ENCODE measurements at places on chromosomes 1 and 21.

DNA sequence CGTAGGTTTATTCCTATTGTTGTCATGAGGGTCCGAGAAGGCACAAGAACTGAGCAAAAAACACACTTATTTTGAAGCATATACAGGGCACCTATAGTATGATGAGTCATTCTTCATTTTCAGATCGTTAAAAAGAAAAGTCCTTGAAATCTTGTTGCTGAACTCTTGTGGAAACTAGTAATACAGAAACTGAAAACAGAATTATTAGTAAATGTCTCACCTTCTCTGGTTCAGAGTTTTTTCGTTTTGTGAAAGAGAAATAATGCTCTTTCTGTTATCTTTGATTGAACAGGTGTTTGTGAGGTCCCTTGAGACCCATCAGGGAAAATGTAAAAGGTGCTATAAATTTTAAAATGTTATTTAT lies 102.0 kb upstream of the COA6 start:
- DNase-seq = no peak

- DNase-seq = no peak
Observed at GRCh38 chr1:19705464-19705863, 40.8 kb downstream of the HTR6 start.

- DNase-seq = no peak
Observed at GRCh38 chr1:47711184-47711847, 273.5 kb downstream of the FOXD2 start.

GRCh38 chr21:42127164-42128150 lies 56.3 kb downstream of the UMODL1 start:
- no peak for DNase-seq

DNA sequence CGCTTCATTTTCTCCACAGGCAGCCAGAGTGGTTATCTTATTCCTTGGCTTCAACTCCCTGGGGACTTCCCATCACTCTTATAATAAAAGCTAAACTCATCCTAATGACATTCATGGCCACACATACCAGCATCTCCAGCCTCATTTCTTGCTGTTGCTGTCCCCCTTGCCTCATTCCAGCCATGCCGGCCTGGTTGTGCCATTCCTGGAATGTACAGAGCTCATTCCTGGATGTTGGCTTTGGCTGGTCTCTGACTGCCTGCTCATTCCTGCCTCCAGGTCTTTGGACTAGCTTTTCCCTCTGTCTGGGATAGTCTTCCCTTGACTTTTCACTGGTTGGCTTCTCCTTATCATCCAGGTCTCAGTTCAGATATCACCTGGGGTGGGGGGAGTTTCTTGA lies 2.4 kb upstream of the PEF1 start:
- DNase-seq = peak; percentile 56

- DNase-seq = no peak
Observed at GRCh38 chr21:35025206-35026152, 23.6 kb downstream of the RUNX1 start.

- DNase-seq = no peak
Observed at GRCh38 chr21:34835526-34835925, 166.7 kb downstream of the CLIC6 start.

- no peak for DNase-seq
Observed at GRCh38 chr1:156471496-156472490, 28.8 kb downstream of the MEF2D start.

DNA sequence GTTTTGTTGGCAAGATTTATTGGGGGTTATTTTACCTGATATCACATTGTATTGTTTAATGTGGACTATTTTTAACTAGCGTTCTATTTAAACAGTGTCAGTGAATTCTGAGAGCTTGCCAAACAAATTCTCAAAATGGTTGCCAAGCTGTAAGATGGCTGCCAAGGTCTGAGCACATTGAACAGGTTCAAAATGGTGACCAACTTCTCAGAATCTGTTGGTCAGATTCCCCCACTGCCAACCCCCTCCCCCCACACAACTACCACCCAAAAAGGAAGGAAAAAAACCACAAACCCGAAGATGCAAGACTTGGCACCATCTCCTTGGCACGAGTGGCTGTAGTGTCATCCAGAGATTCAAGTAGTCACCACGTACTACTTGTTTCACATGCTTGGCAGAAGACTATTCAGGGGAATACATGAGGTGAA lies 159.1 kb downstream of the NFIA start:
- DNase-seq = no peak

GRCh38 chr1:61462628-61463027 lies 262.3 kb downstream of the TM2D1 start:
- DNase-seq = no peak

- DNase-seq = peak; percentile 56
Observed at GRCh38 chr1:37476460-37477197, 2.2 kb downstream of the ZC3H12A start.

- DNase-seq = peak; percentile 43
Observed at GRCh38 chr1:226608699-226609505, 60.3 kb downstream of the STUM start.

GRCh38 chr21:26136671-26137070 lies 33.9 kb downstream of the APP start:
- no peak for DNase-seq

DNA sequence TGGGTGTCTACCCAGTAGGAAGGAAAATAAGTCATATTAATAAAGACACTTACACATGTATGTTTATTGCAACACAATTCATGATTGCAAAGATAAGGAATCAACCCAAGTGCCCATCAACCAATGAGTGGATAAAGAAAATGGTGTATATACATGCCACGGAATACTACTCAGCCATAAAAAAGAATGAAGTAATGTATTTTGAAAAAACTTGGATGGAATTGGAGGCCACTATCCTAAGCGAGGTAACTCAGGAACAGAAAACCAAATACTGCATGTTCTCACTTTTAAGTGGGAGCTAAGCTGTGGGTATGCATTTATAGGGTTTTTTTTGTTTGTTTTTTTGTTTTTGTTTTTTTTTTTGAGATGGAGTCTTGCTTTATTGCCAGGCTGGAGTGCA lies 49.1 kb downstream of the VANGL2 start:
- DNase-seq = no peak

GRCh38 chr1:220224033-220224432 lies 48.2 kb downstream of the RAB3GAP2 start:
- no peak for DNase-seq

GRCh38 chr1:154199563-154199879 lies 6.6 kb downstream of the CFAP141 start:
- no peak for DNase-seq

GRCh38 chr21:36229181-36229580 lies 72.6 kb downstream of the DOP1B start:
- no peak for DNase-seq

GRCh38 chr1:19476450-19477190 lies 8.7 kb downstream of the CAPZB start:
- DNase-seq = peak; percentile 48

DNA sequence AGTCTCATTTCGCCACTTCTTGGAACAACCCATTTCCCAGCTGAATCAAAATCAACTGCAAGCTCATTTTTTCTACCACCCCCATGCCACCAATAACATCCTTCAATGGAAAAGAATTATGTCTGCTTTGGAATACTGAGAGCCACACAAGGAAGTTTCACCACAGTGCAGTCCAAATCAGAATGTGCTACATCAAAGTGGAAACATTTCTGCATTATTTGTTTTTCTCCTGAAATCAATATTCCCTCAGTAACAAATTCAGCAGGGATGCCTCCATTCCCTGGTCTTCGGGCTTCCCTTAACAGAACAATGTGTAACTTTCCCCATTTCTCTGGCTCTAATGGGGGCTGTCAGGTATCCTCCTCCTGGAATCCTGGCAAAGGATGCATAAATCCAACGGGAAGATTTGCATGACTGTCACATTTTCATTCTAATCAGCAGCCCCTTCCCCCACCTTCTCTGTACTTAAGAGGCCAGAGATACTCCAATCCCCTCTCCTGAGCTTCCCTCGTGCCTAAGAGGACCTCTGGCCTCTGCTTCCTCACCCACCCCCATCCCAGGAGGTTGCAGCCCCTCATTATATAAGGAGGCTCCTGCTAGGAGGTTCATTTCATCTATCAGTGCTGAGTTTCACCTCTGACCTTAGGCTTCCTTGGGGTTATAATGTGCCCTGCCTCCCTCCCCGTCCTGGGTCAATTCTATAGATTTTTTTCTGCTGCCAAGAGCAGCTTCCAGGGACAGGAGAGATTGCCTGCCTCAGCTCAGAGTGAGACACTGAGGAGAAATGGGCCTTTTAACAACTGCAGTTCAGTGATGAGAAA lies 201.1 kb downstream of the OMA1 start:
- no peak for DNase-seq

GRCh38 chr1:247376659-247377058 lies 39.3 kb upstream of the NLRP3 start:
- DNase-seq = no peak

DNA sequence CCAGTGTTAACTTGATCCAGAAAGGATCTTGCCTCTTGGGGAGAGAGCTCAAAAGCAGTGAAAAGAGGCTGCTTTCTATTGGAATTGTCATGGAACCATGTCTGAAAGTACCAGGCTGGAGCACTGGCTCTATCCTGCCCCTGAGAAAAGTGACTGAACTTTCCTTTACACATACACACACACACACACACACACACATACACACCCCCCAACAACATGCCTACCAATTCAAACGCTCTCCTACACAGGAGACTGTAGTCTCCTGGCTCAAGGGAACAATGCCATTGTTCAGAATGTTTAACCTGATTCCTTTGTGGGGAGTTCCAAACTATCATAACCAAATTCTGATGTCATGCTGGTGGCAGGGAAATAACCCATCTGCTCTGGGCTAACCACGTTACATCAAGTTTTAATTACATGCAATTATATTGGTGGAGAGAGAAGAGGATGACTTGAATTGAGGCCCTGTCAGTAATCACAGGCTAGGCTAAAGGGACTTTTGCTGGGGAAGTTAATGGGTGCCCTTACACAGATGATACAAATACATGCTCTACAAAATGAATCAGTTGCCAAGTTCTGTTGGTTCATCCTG lies 52.3 kb upstream of the DUSP10 start:
- no peak for DNase-seq

DNA sequence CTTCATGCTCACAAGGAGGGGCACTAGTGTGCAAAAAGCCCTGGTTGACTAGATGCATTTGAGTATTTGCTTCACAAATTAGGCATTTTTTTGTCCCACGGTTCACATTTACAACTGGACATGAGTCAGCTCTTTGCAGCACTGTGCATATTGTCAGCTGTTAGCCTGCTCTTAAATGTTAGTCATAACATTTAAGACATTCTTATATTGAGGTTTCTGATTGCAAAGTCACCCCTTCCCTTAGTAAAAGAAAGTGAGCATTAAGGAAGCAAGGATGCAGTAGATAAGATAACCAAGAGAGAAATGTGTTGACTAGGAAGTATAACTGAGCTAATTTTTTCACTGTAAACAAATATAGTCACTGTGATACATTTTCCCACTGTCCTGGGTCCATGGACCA lies 132.6 kb upstream of the CTTNBP2NL start:
- peak; percentile 65 for DNase-seq

GRCh38 chr21:44454747-44455523 lies at the start of gene LRRC3:
Gene LRRC3, plus strand, starts transcription at chr21:44455510. Its CDS starts 1,135 bp downstream, at chr21:44456645.
- DNase-seq = peak; percentile 69

DNA sequence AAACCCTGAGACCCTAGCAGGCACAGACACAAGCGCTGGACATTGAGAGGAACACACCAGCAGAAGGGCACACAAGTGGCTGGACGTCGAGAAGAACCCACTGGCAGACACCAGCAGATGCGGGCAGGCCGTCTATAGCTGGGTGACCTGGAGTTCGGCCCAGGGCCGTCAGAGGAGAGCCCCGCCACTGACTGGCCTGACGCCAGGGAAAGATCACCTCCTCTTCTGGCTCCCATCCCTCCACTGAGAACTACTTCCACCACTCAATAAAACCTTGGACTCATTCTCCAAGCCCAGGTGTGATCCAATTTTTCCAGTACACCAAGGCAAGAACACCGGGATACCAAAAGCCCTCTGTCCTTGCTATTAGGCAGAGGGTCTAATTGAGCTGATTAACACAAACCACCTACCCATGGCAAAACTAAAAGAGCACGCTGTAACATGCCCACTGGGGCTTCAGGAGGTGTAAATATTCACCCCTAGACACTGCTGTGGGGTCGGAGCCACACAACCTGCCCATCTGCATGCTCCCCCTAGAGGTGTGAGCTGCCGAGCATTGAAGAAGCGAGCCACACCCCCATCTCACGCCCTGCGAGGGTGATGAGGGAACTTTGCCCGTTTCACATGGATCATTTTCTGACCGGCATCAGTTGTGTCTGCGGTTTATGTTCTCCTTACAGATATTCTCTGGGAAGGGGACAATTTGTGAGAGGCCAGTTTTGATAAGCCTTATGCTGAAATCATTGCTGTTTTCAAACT lies 104.8 kb downstream of the HLX start:
- no peak for DNase-seq

- no peak for DNase-seq
Observed at GRCh38 chr1:193727850-193728249, 541.4 kb upstream of the B3GALT2 start.

DNA sequence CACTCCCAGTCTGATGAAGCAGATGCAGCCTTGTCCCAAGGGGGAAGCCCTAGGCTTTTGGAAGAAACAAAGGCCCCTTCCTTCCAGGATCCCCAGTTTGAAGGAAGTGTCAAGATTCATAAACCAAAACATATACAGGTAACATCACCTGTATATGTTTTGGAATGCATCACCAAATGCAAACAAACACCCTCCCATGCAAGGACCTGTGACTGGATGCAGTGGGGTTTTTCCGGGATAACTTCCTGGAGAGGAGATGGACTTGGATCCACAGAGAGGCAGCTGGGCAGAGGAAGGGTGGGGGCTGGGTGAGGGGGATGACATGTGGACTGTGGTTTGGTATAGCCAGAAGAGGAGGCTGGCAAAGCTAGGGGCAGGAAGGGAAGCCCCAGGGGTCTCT lies 1.5 kb upstream of the PLA2G2F start:
- no peak for DNase-seq

- DNase-seq = no peak
Observed at GRCh38 chr1:57015071-57015470, 49.3 kb upstream of the C8B start.

- no peak for DNase-seq
Observed at GRCh38 chr1:164618202-164618564, 59.2 kb downstream of the PBX1 start.

All from brain microvascular endothelial cell (primary cell).